HT1080 (cell line): ENCODE measurements at places on chromosomes 7 and 10.

GRCh38 chr10:72308320-72308987 is 34.7 kb downstream of the DDIT4 start:
- peak; percentile 92 for DNase-seq

DNA sequence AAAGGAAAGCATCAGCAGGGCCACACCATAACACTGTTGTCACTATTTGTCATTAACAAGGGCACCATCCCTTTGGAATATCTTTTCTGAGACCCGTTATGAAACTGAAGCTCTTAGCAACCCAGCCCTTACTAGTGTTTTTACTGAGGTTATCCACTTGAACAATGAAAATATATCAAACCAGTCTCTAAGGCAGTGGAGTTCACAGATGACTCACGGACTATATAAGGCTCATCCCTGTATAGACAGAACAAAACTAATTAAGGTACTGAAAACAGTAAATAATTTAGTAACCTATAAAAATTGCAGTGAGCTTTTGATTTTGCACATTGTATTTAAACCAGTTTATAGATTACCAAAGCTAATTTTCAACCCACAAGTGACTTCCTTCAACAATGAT is 196.0 kb downstream of the ELAPOR2 start:
- no peak for DNase-seq

GRCh38 chr7:105760551-105761447 is 115.6 kb downstream of the ATXN7L1 start:
- no peak for DNase-seq

GRCh38 chr10:95756041-95756761 is at the start of gene ENTPD1:
TSS of gene ENTPD1 (plus strand) at chr10:95756163. CDS start at chr10:95756240, 77 bp downstream.
- no peak for DNase-seq

DNA sequence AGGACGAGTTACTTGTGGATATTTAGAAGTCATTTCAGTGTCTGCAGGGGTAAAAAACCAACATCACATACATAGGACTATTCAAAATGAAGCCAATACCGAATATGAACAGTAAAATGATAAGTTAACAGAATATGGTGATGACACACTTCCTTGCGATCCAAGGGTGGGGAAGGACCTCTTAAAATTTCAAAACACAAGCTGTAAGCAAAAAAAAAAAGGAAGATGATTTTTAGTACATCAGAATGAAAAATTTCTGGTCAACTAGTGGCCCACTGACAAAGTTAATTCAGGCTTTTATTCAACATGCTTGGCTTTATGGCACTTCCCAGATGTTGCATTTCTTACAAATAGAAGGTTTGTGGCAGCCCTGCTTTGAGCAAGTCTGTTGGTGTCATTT is 19.0 kb upstream of the GALNTL5 start:
- DNase-seq: no peak

DNA sequence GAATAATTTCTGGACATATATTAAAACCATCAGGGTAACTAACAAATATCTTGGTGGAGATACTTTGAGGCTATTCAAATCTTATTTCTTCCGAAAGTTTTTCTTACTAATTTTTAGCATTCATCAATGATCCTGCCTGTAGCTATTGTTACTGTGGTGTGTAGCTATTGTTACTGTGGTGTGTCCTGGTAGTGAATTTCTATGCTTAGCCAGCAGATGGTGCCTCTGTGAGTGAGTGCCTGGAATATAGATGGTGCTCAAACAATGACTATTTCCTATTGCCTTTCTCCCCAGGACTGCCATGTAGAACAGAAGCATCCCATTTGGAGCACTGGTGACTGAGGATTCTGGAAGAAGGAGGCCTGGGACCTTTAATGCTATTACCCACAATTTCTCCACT is 245.7 kb downstream of the CCSER2 start:
- peak; percentile 33 for DNase-seq

GRCh38 chr7:7664291-7664690 is 23.7 kb downstream of the UMAD1 start:
- no peak for DNase-seq

DNA sequence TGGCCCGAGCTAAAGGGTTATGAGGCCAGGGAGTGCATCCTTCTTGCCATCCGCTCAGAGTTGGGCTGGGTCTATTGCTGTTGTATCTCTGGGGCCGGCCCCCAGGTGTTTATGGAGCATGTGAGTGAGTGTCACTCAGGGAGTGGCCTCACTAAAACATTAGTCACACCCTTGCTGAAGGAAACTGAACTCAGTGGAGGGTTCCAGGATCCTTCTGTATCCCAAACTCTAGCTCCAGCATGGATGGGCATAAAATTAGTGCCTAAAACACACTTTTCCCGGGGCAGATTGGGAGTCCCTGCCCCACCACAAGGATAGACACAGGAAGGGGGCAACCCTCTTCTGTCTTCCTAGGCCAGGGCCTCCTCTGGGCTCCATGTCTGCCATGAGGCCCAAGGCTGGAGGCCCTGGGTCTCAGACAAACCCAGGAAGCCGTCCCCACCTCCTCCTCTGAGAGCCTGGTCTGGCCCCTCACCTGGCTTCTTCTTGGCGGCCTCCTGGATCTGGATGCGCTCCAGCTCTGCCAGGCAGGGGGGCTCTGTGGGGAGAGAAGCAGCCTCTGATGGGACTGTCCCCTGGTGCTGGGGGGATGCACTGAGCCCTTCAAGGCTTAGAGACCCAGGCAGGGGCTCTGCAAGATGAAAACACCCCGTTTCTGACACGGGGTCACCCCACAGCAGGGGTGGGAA is 24.5 kb downstream of the SPOCK2 start:
- DNase-seq: no peak

GRCh38 chr7:126557271-126557670 is 695.5 kb downstream of the GRM8 start:
- no peak for DNase-seq

GRCh38 chr7:156479596-156479995 is 161.0 kb upstream of the RNF32 start:
- DNase-seq: no peak

DNA sequence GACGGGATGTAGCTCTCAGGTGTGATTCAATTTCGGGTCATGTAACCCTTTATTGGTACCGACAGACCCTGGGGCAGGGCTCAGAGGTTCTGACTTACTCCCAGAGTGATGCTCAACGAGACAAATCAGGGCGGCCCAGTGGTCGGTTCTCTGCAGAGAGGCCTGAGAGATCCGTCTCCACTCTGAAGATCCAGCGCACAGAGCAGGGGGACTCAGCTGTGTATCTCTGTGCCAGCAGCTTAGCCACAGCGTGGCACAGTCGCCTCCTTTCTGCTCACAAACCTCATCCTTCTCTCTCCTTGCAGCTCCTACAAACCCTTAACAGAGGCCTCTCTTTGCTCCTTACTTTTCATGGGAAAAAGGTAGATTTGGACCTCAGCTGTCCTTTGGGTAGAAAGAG is 197.5 kb upstream of the PRSS58 start:
- DNase-seq: no peak

- no peak for DNase-seq
Observed at GRCh38 chr7:28854750-28855074, 103.4 kb downstream of the TRIL start.

DNA sequence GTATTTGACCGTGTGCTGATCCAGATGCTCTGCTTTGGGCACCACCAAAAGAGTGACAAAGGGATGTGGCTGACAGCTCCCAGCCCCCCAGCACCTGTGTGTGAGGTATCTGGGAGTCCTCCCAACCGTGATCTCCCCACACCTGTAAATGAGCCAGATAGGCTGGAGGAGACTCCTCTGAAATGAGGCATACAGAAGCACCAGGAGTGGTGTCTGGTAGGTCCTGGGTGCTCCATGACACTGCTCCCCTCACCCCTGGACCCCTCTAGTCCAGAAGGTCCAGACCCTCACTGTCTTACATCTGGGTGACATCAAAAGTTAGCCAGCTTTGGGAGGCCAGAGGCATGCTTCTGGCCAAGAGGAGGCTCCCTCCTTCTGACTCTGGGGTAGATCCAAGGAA is 20.0 kb upstream of the DRGX start:
- no peak for DNase-seq

DNA sequence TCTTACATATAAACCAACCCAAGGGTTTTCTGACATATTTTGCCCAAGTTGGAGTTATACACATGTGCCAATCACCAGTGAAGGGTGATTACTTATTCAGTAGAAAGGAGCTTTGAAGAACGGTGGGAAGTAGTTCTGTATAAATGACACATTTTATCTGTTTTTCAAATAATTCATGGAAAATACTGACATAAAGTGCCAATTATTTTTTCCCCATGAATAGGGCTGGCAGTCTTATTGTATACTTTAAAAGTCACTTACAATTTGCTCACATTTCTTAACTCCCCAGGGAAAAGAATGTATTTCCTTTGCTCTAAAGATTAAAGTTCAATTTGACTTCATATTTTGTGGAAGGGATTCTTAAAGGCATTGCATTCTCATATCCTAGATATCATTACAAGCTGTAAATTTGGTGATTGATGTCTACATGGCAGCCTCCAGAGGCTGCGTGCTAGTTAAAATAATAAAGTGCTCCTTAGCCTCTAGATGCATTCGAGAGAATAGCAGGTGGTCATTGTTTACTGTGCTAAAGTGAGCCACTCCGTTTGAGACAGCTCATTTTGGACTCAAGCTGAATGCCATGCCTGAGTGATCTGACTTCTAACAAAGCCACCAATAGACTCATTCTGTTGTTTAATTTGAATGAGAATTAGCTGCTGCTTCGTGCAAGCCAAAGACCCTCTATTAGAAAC is 148.8 kb upstream of the NRP1 start:
- no peak for DNase-seq

- DNase-seq: no peak
Observed at GRCh38 chr7:31335161-31335856, 5.2 kb downstream of the NEUROD6 start.
